ENCODE measurements at places on chromosomes 6 and 20.
A peak's percentile ranks its signal among the peaks of the same experiment; 100 is the strongest.

DNA sequence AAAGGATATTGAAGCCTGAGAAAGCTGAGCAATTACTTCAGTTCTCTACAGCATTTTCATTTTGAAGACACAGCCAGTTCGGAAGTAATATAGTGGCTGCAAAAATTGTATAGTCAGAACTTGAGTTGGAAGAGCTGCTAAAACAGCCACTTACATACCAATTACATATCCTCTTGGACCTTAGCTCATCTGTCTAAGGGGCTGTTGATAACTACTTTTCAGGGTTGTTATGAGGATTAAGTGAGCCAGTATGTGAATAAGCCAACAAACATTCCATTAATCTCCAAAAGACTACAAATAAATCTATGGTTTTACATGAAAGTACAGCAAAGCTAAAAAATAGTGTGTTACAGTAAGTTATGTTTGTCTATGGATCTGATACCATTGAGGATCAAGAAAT is 59.7 kb downstream of the TMEM200A start:
- DNase-seq: no peak

GRCh38 chr6:170253226-170253909 is 37.5 kb downstream of the DLL1 start:
- DNase-seq: no peak

DNA sequence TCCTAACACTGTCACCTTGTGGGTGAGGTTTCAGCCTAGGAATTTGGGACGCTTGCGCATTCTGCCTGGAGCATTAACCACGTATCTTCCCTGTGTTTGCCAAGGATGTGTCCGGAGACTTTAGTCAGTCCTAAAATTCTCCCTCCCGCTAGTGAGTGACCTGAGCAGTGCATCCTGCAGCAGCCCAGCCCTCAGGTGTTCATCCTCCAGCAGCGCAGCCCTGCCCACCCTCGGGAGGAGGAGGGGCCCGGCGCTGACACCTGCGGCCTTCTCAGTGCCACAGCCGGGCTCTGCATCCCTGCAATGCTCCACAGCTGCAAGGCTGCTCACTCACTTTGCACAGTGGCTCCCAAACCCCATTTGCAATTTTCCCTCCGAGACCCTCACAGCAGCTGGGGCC is 79.5 kb downstream of the ERMARD start:
- DNase-seq: peak; percentile 27

DNA sequence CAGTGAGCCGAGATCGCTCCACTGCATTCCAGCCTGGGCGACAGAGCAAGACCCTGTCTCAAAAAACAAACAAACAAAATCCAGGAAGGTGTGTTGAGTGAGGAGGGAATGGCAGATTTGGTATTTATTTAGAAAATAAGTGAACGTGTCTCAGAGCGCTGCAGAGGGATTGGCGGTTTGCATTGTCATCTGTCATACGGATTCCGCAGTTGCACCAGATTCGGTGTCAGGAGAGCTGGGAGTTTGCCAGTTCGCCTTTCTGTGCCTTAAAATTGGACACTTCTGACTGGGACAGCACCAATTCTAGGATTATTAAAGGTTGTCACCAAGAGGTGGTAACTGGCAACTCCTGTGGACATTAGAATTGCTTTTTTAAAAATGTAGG is 912 bp downstream of the SNRNP48 start:
- no peak for DNase-seq

GRCh38 chr6:56370561-56371211 is 123.3 kb upstream of the COL21A1 start:
- peak; percentile 96 for DNase-seq

DNA sequence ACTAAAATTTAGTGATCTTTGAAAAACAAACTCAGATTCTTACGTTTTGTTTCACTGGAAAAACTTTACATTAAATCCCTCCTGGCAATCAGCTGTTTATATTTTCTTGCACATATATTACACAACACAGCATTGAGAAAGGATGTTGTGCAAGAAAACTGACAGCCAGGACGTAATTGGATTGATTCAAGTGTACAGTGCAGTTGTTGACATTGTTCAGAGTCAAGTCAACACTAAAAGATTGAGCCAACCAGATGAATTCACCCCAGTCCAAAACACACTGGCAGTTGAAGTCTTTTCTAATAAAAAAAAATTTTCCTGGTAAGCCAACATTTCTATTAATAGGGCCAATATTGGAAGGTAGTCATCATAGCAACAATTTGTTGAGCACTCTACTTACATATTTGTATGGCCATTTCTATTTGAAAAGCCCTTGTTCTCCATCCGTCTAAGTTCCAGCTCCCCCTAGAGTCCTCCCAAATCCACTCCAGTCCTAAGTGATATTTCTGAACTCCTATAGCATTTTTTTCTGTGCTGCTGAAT is 20.9 kb upstream of the VNN1 start:
- peak; percentile 60 for DNase-seq

- no peak for DNase-seq
Measured at GRCh38 chr6:142985281-142985680, 40.3 kb upstream of the HIVEP2 start.

- DNase-seq: no peak
Measured at GRCh38 chr6:39847221-39847620, 55.0 kb downstream of the DAAM2 start.

All from foreskin keratinocyte (primary cell).